ENCODE measurements at places on chromosomes 2 and 18.

DNA sequence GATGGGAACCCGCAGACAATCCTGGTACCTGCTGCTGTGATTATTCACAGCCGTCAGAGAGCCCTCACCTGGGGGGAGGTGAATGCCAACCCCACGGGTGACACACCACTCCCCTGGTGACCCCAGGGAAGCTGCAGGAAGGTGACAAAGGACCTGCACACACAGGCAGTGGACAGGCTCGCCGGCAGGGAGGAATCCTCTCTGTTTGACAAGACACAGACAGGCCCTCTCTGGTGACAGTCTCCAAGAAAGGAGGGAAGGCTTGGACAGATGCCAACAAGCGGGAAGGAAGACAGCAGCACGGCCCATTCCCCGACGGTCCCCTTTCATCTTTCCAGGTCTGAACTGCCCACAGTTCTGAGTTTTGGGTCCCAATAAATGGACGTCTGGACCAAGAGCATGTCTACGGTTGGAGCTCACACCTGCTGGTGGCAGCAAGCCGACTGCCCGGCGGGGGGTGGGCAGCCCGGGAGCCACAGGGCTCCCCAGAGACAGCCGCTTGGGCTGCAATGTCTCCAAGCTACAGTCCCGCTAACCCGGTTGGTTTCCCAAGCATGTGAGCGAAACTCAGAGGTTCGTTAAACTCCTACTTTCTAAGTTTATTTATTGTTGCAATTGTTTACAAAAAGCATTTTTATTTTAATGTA, 31.8 kb downstream of the HDAC4 start:
- no peak for DNase-seq

GRCh38 chr2:65367524-65367923, 64.9 kb downstream of the SPRED2 start:
- DNase-seq = peak; percentile 82

DNA sequence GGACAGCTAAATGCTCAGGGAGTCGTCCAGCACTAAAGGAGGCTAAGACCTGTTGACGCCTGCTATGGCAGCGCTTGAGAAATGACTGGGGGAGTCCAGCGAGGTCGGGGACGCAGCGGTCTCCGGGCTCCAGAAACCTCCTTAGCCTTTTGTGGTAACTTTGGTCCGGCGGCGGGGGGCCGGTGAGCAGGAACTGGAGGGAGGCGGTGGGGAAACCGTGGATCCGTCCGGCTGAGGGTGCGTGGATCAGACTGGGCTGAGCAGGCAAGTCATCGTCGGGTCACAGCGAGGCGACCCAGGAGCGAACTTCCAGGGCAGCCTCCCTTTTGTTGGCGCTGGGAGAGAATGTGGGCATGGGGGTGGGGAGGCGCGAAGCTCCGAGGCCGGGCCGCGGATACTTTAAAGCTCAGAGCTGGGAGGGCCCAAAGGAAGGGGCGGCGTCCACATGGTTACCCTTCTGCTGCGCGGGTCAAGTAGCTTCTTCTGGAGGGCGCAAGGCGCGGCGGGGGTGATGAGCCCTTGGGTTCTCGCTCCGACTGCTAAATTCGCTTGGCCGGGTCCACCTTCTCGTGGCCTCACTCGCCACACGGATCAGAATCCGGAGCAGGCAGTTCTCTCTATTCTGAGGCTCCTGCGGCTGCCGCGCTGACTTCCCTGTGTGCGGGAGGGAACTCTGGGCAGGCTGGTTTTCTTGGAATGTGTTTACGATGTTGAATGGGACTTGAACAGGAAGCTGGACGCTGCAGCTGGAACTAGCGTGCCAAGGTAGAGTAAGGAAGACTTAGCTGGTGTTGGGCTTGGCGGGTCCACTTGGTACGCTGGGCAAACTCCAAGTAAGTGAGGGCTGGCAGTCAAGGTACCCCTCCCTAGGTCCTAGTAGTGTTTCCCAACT, 920 bp downstream of the GULP1 start:
- DNase-seq = peak; percentile 88

- no peak for DNase-seq
Measured at GRCh38 chr2:68032702-68033101, 30.1 kb downstream of the C1D start.
